Mesangial cell (primary cell): ENCODE measurements at places on chromosomes 12 and 14. TPM values are rescaled to one million over a fixed set of nuclear protein-coding genes. Genes with fewer than 3 reads are reported as not detected.

Gene DIABLO
- total RNA-seq: 72.6 and 72.8 TPM in 2 replicates

Gene ZBTB42
- 2.8 and 12.7 TPM in 2 replicates for total RNA-seq

Gene PTPN6
- 9.6 and 21.9 TPM in 2 replicates for total RNA-seq

Gene STYK1
- total RNA-seq: 0.25 and 1.3 TPM in 2 replicates

Gene KRT71
- not detected in 2 replicates for total RNA-seq
